ENCODE measurements at places on chromosomes 5 and 9. TPM values are rescaled to one million over a fixed set of nuclear protein-coding genes. Genes with fewer than 3 reads are reported as not detected.

The PCDHB14 gene
- not detected for total RNA-seq

The PCDHGA12 gene
- 0.07 TPM for total RNA-seq

The GLT6D1 gene
- total RNA-seq, result not detected

The ZNF474 gene
- total RNA-seq, result not detected

The REXO4 gene
- 34.3 TPM for total RNA-seq

The CA9 gene
- total RNA-seq, result 3.1 TPM

The HTR4 gene
- not detected for total RNA-seq

The SLC25A2 gene
- total RNA-seq, result 0.27 TPM

The PCDHA10 gene
- not detected for total RNA-seq

The FAM153A gene
- 38.8 TPM for total RNA-seq

The UBE2D2 gene
- 262 TPM for total RNA-seq

The SELENOP gene
- total RNA-seq, result not detected

The GRM6 gene
- not detected for total RNA-seq

The DBH gene
- not detected for total RNA-seq

The ZFP2 gene
- total RNA-seq, result 0.37 TPM

The SCGB3A2 gene
- total RNA-seq, result not detected

The SHOC1 gene
- total RNA-seq, result not detected

The APBA1 gene
- total RNA-seq, result 0.35 TPM

The ENDOG gene
- total RNA-seq, result 7.3 TPM

The LCP2 gene
- total RNA-seq, result 173 TPM

The F2R gene
- 1.4 TPM for total RNA-seq

The CARTPT gene
- total RNA-seq, result not detected

The C9 gene
- total RNA-seq, result not detected

The RASEF gene
- total RNA-seq, result not detected

The FOXD4L6 gene
- not detected for total RNA-seq

The DOLPP1 gene
- 16.4 TPM for total RNA-seq

The HAPLN1 gene
- not detected for total RNA-seq

The C5orf58 gene
- not detected for total RNA-seq

The NAIF1 gene
- total RNA-seq, result 11.3 TPM

The PTGES gene
- 0.09 TPM for total RNA-seq

The CACNA1B gene
- 0.07 TPM for total RNA-seq

Measured in activated CD4-positive, alpha-beta T cell treated with anti-CD3 and anti-CD28 coated beads for 36 hours (primary cell).